ENCODE measurements at places on chromosomes 2 and 18. TPM values are rescaled to one million over a fixed set of nuclear protein-coding genes. Genes with fewer than 3 reads are reported as not detected.

Gene CD8B2
- 1.1 TPM for total RNA-seq

DNA sequence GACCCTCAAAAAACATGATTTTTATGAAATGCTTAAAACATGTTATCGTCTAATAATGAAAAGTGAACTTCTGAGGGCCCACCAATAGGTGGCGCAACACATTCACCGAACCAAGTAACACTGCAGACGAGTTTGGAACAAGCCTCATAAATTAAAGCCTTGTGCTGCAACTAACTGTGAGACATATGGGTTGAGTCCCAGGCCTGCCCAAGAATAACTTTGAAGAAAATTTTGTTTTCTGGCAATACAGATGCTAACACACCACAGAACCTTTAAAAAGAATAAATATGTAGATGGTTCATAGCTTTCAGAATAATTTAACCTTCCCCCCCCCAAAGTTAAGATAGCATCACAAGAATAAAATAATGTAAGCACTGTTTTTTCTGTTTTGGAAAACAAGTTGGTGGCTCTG lies 285.9 kb downstream of the RNF144A start:
- peak; percentile 44 for DNase-seq

DNA sequence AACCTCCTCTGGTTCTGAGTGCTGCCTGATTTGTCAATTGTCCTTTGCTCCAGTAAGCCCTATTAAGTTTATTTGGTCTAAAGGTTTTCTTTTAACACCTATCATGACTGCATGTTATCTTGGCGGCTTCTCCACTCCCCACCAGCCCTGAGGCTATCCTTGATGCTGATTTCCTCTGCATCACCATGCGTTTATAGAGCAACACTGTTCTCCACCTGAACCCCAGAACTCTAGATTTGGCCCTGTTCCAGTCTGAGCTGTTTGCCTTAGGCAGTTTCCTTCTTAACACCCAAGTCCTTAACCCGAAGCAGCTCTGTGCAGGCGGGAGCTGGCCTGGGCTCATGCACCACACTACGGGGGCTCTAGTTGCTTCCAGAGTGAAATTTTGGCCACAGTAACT lies 98.2 kb upstream of the NPAS2 start:
- no peak for DNase-seq

Gene SP9
- total RNA-seq = not detected

- DNase-seq = no peak
Measured at GRCh38 chr2:220310451-220310861, 683.0 kb downstream of the SLC4A3 start.

GRCh38 chr2:31664949-31665724 lies 84.4 kb upstream of the SRD5A2 start:
- DNase-seq = no peak

- DNase-seq = no peak
Measured at GRCh38 chr18:50011813-50012435, 183.0 kb downstream of the MYO5B start.

Data from activated T-cell treated with anti-CD3 and anti-CD28 coated beads, Interleukin-2, amount 50 U/mL, for 72 hours (primary cell).